Kidney (tissue), 22 donors: ENCODE measurements at places on chromosomes 5 and 9.

GRCh38 chr9:35792024-35792813, 828 bp downstream of the NPR2 start:
- no peak for DNase-seq

DNA sequence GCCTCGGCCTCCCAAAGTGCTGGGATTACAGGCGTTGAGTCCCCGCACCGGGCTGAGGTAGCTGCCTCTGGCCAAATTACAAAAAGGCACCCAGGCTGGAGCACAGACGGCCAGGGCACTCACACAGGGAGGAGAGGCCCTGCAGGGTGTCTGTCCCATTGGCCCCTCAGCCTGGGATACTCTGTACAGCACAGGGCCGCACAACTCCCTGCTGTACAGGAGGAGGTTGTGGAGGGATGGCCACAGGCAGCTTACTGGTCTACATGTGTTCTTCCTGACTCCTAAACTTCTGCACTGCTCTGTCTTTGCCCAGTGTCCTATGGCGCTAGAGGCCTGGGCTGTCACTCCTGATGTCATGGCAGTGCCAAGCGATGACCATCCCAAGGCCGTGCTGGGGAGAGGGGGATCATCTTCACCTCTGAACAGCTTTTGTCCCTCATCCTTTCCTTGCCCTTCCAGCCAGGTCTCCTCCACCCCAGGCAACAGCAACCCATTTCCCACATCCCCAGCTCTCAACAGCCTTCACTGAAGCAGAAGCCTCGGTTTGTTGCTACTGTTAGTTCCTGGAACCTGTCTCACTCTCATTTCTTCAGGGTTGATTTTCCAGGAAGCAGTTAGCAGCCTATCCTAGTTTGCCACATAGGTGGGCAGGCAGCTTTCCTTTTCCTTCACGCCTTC, 1.8 kb upstream of the CNOT6 start:
- DNase-seq, result no peak

- DNase-seq, result no peak
These were observed 12.6 kb downstream of the PLGRKT start for GRCh38 chr9:5425006-5425628.

DNA sequence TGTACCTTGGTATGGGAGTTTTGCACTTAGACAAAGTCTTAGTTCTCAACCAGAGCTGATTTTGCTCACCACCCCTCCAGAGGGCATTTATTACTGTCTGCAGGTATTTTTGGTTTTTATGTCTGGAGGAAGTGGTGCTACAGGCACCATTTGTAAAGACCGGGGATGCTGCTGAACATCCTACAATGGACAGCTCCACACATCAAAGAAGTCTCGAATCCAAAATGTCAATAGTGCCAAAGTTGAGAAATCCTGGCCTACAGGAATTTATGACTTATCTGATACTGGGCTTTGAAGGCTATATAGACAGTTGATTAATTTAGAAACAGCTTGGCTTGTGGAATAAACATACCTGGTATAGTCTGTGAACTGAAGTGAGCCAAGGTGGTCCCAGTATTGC, 137.5 kb downstream of the PIP5K1B start:
- no peak for DNase-seq

DNA sequence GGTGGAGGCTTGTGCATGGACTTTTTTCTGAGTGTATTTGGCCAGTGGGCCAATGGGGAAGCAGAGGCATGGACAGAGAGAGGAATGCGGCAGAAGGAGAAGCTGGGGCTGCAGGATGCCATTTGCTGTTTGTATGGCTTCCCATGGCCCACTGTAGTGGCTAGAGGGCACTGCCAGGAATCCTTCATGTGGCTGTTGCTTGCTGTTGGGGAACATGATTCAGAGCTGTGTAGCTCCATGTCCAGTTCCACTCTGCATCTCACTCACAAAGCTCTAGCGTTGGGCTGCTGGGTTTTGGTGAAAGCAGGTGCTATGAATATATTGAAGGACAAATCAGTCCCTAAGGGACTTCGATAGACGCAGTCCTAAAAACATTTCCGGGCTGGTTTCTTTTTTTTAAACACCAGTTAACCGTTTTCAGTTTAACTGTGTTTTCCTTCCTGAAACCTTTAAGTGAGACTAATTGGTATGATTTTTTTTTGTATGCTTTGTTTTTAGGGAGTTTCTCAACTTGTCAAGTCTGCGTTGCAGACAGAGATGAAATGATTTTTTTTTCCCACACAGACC, 51.3 kb downstream of the SLC22A5 start:
- peak; percentile 29 for DNase-seq

DNA sequence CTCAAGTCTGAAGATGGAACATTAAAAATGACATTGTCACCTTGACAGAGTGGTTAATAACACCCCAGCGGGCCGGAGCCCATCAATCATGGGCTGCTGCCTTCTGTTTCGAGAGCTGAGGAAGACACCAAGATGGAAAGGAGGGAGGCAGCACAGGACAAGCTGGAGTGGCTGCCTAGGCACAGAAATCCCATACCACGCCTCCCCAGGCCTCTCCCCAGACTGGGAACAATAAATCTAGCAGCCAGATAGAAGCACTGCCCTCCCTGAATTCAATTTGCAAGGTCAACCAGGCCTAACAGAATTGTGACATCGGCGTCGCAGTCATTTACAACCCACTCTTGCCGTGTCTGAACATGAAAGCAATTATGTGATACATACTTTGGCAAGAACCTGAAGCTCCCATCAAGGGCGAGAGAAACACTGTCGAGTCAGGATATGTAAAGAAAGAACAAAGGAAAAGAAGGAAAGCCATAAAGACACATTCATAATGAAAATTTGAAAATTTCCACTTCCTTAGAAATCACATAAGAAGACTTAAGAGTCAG, 35.4 kb upstream of the ZNF354A start:
- DNase-seq, result peak; percentile 63

DNA sequence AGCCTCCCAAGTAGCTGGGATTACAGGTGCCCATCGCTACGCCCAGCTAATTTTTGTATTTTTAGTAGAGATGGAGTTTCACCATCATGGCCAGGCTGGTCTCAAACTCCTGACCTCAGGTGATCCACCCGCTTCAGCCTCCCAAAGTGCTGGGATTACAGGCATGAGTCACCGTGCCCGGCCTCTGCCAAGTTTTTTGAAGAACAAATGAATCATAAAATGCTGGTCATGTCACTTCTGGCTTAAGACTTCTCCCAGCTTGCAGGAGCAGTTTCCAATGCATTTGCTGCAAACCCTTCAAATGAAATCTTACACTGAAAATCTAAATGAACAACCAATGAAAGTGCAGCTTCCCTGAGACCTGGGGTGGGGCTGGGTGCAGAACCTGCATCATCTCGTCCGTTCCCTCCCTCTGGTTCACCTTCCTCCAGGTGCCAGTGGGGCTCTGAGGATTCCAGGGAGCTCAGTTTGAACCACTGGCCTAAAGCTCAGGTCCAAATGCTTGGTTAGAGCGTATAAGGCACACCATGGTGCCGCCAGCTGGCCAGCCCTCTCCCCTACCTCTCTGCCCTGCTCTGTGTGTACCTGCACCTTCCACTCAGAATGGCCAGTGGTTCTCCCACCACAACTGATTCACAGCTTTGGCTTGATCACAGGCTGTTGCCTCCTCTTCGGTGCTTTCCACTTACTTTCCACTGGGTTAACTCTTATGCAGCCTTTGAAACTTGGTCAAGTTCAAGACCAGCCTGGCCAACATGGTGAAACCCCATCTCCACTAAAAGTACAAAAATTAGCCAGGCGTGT, 39.8 kb upstream of the FUBP3 start:
- DNase-seq, result no peak

GRCh38 chr5:167870055-167870454, 421.4 kb upstream of the WWC1 start:
- no peak for DNase-seq

- no peak for DNase-seq
These were observed 138.0 kb downstream of the NUDT12 start for GRCh38 chr5:103424453-103425205.

GRCh38 chr9:7376833-7377232, 422.7 kb downstream of the DMAC1 start:
- no peak for DNase-seq

GRCh38 chr9:109387856-109388255, 67.0 kb upstream of the EPB41L4B start:
- DNase-seq, result no peak

DNA sequence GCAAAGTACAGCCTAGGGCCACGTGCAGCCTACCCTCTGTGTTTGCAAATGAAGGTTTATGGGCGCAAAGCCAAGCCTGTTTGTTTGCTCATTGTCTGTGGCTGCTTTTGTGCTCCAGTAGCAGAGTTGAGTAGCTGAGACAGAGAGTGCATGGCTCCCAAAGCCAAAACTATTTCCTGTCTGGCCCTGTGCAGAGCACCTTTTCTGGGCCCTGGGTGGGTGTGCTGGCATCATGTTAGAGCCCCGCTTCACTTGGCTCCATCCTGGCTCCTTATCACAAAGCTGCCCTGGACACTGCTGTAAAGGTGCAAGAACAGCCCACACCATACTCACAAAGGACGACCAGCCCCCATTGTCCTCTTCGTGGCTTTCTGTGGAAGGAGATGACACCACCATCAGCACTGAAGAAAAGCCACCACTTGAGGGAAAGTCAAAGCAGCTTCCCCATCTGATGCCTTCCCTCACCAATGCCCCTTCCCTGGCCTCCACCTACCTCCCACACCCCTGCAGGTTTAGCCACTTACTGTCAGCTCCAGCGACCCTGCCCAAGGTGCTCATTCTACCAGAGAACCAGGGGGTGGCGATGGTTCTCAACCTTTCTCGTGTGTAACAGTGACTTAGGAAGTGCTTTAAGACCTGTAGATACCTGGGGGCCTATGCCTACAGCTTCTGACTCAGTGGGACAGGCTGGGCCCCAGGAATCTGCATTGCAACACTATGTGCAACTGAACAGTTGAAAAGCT, 23.4 kb downstream of the LCP2 start:
- no peak for DNase-seq

GRCh38 chr9:20945856-20946255, 85.6 kb downstream of the HACD4 start:
- no peak for DNase-seq

GRCh38 chr5:107365320-107366109, 305.2 kb downstream of the EFNA5 start:
- DNase-seq, result no peak

GRCh38 chr5:180460834-180461233, 33.3 kb upstream of the CNOT6 start:
- DNase-seq, result no peak

DNA sequence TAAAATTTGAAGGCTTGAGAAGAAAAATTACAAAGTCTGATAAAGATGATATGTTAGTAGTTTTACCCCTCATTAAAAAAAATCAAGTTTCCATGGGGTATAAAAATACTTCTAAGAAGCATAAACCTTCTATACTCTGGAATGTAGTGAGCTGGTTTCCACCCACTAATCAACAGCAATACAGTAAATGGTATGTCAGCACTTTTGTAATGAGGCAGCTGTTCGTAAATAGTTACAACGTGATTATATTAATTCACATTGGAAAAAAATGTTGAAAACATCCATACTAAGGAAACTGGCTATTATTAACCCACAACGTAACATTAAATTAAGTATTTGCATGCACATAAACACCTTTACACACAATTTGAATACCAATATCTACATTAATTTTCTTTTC, 283.1 kb upstream of the FAM174A start:
- no peak for DNase-seq

DNA sequence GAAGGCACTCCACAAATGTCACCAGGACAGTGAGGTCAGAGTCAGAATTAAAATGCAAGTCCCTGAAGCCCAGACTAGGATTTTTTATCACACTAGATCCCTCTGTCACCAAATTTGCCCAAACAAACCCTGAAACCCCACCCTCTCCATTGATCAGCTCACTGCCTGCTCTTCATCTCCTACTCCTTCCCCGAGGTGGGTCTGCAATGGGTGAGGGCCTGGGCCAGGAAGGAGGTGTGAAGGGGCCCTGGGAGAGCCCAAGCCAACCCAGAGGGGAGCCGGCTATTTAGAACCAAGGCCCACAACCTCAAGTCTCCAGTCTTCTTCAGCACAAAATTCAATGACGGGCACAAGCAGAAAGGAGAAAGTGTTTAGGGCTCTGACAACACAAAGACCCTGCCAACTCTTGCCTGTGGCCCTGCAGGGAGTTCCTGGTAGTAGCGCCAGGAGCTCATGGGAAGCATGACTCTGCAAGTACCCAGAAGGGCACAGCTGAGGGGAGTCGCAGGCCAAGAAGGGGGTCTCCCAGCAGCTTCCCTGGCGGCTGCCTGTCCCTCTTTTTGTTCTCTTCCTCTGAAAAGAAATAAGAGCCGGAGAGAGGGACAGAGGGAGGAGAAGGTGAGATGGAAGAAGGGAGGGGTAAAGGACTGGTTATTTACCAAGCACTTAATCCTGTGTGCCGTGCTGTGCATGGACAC, 5.5 kb downstream of the FOXI1 start:
- no peak for DNase-seq

- peak; percentile 22 for DNase-seq
These were observed 60.9 kb downstream of the ICE1 start for GRCh38 chr5:5483350-5483749.

GRCh38 chr5:179393078-179393477, 47.8 kb upstream of the ADAMTS2 start:
- DNase-seq, result no peak
